Neural progenitor cell (in vitro differentiated cells): ENCODE measurements at places on chromosomes 2 and 18. TPM values are rescaled to one million over a fixed set of nuclear protein-coding genes. Genes with fewer than 3 reads are reported as not detected.

- no peak for DNase-seq
Measured at GRCh38 chr2:73856214-73856613, 27.5 kb downstream of the STAMBP start.

DNA sequence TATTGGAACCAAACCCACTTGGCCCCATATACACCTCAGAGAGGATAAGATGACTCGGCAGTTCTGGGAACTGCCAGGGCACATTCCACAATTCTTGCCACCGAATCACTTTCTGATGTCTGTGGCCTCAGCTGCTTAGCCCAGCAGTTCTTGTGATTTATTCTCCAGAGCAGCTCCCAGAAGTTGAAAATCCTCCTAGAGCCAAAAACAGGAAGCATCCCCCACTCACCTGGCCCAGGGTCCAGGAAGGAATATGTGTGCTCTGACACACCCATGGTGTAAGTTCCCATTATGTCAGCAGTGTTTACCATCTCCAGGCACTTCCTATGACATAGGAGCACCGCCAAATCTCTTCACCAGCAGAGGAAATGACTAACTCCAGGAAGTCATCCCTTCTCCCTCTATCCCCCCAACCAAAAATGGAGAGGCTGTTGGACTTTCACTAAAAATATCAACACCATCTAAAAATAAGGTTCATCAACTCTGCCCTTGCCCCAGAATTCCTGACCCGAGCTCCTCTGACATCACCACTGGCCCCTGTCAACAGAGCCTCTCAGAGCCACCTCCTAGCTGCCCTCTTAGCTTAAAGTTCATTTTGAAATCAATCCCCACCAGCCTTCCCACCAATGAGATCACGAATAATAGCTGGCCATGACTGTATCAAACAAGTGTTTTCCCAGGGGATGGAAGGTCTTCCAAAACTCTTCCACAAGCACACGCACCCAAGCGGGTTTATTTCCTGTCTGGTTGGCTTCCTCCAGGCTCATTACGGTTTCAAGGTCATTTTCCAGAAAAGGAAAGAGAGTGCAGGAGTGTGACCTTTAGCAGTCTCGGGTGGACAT, 223.1 kb upstream of the PARD3B start:
- DNase-seq = no peak

DNA sequence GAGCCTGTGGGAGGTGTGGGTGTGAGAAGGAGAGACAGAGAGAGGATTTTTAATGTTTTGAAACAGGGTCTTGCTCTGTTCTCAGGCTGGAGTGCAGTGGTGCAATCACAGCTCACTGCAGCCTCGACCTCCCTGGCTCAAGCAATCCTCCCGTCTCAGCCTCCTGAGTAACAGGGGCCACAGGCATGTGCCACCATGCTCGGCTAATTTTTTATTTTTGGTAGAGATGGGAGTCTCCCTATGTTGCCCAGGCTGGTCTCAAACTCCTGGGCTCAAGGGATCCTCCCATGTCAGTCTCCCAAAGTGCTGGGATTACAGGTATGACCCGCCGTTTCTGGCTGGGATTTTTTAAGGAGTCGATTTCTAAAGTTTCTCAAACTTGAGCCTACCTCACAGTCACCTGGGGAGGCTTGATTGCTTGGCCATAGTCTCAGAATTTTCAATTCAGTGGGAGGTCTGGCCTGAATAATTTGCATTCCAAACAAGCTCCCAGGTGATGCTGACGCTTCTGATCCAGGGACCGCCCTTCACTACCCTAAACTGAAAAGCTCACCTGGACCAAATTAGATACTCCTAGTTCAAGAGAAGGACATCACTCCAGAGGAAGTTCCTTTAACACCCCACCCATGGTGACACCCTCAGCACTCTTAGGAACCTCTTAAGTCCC, 70.8 kb upstream of the SLC1A4 start:
- no peak for DNase-seq

DNA sequence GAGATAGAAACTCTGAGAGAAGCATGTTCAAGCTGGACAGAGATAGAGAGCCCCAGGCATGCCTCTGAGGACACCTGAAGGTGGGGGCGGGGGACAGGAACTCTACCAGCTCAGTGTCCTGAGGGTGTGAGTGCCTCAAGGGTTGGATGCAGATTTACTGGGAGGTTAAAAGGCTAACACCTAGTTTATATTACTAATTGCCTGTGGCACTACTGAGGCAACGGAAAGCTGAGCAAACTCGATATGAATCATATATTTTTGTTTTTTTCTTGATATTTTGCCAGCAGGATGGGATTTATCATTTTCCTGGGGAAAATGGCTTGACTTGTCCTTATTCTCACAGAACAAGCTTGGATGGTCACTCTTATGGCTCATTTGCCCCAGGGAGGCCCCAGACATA, 319.5 kb downstream of the ALK start:
- DNase-seq = no peak

GRCh38 chr2:70103531-70104061, 16.3 kb downstream of the PCBP1 start:
- DNase-seq = no peak

The CAPG gene
- 23.9 TPM in 2 replicates for total RNA-seq

DNA sequence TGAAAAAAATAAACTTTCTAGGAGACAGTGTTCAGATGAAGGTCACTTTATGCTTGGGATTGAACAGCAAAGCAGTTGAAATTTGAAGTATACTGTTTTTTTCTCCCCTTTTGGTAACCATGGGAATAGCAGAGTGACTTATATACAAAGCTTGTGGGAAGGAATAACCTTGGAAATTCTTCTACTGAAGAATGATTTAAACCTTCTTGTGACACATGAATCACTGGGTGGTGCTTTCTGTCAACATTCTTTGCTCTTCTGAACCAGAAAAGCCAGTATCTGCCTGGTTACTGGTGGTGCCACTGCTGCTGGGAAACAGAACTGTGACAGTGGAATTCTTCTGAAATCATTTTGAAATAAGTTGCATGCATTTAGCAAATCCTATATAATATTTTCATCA, 39.4 kb upstream of the RND3 start:
- DNase-seq = no peak

GRCh38 chr2:46481198-46482193, 2.1 kb downstream of the TMEM247 start:
- DNase-seq = no peak

- no peak for DNase-seq
Measured at GRCh38 chr18:8654503-8655451, 45.5 kb downstream of the RAB12 start.

DNA sequence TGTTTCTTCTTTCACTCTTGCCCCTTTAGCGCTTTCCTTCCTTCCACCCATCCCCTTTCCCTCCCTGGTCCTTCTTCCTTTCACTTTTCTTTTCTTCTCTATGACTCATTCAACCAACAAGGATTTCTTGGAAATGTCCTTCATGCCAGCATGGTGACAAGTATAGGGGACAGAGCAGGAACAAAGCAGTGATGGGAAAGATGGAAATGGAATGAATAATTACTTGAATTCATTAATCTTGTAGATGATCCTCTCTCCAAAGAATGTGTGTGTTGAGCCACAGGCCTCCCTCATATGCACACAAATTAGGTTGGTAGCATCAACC, 1.5 kb downstream of the VAMP5 start:
- no peak for DNase-seq

GRCh38 chr2:7788736-7789135, 871.5 kb downstream of the RNF144A start:
- DNase-seq = no peak

DNA sequence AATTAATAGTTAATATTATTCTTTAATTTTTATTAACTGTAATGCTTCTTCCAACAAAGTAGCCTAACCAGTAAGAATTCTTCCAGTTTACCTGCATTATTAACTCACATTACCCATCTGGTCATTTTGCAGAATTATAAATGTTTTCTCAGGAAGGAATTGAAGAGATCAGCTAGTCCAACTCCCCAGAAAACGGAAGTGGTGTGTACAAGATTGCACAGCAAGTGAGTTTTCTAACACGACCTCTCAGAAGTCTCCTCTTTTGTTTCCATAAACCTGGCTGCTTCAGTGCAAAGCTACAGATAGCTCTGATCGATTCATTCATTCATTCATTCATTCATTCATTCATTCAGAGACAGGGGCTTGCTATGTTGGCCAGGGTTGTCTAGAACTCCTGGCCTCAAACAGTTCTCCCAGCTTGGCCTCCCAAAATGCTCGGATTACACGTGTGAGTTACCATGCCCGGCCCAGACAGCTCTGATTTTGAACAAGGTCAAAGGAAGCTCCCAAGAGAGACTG, 128.8 kb upstream of the REV1 start:
- no peak for DNase-seq
